ENCODE measurements at places on chromosomes 2 and 18.

DNA sequence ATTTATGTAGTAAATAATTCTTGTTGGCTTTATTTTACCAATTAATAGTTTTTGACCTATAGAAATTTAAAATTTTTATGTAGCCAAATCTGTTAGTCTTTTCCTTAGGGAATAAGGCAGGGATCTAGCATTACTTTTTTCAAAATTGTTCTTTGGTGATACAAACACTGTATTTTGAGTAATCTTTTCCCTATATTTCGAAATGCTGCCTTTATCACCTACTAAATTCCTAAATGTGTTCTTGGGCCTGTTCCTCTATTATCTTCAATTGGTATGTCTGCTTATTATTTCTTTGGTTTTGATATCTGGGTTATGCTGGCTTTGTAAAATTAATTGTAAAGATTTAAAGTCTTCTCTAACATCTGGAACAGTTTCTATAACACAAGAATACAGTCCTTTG lies 87.5 kb downstream of the DYSF start:
- DNase-seq: no peak

GRCh38 chr18:67973916-67974315 lies 457.4 kb upstream of the DSEL start:
- DNase-seq: peak; percentile 14

- DNase-seq: peak; percentile 37
Observed at GRCh38 chr2:1594373-1595171, 149.7 kb downstream of the PXDN start.

GRCh38 chr2:221606424-221606823 lies 34.3 kb upstream of the EPHA4 start:
- no peak for DNase-seq

- DNase-seq: no peak
Observed at GRCh38 chr18:12003894-12004293, 22.6 kb downstream of the IMPA2 start.

DNA sequence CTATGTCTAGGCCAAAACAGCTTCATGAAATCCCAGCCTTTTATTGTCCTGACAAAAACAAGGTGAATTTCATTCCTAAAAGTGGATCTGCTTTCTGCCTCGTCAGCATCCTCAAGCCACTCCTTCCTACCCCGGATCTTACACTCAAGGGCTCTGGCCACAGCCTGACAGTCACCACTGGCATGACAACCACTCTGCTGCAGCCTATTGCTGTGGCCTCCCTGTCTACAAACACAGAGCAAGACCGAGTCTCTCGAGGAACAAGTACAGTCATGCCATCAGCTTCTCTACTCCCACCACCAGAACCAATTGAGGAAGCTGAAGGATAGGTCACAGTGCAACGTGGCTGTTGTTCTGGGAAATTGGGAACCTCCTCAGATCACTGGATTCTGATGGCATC lies 106.1 kb downstream of the ICA1L start:
- no peak for DNase-seq

Data from osteoblast (primary cell).